Urinary bladder (tissue), 4 donors: ENCODE measurements at places on chromosomes 2 and 18. TPM values are rescaled to one million over a fixed set of nuclear protein-coding genes. Genes with fewer than 3 reads are reported as not detected.

GRCh38 chr2:40511661-40512213, 59.8 kb upstream of the SLC8A1 start:
- DNase-seq = peak; percentile 4

- no peak for DNase-seq
Observed at GRCh38 chr2:179248024-179248348, 16.6 kb downstream of the SESTD1 start.

DNA sequence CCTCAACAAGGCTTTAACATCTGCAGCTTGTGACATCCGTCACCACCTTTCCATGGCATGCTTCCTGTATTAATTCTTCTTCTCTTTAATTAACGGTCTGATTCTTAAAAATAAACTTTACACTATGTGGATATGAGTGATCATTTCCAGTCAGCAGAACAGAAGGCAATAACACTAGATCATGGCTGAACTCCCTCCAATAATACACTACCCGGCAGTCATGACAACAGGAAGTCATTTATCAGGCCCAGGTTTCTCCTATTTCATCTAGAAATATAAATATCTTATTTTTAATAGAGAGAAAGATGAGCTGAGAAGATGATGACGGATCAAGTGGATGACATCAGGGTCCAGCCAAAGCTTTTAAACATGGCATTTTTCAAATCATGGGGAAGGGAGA, 792.2 kb downstream of the SLC4A3 start:
- no peak for DNase-seq

The TEX44 gene
- total RNA-seq = not detected

DNA sequence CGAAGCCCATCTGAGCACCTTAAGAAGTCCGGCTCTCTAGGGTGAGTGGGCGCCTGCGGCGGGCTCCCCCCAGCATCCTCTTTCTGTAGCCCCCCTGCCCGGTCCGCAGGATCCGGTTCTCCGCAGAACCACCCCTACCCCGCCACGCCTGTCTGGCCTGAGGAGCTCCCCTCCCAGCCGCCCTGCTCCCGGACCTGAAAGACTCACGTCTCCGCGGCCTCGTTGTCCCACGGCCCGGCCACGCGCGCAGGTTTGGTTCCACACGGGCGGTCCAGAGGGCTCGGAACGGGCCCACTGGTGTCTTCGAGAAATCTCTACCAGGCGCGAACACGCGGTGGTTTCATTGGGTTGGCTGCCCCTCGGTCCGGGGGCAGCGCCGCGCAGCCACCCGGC, 237 bp downstream of the SLC39A6 start:
- DNase-seq = no peak

GRCh38 chr2:23159746-23160405, 225.1 kb upstream of the KLHL29 start:
- no peak for DNase-seq
